Lung microvascular endothelial cell (primary cell): ENCODE measurements at places on chromosomes 7 and 10.

GRCh38 chr10:131935260-131935659 lies 34.5 kb downstream of the PPP2R2D start:
- no peak for DNase-seq

DNA sequence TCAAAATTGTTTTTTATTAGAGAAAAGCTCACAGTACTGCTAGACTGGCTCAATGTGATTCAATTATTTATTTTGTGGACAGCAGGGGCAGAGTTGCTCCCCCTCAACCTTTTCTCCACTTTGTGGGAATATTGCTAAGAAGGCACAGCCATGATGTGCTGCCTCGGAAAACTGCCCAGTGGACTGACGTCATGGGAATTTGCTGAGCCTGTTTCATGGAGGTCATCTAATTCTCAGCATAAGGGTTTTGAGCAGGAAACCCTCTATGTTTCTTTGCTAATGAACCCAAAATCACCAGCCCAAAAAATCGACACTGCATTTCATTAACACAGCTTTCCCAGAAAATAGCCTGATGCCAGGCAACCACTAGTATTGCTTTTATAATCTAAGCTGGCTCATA lies 228.8 kb upstream of the FAM3C start:
- peak; percentile 20 for DNase-seq

- no peak for DNase-seq
These were observed 200.6 kb downstream of the GLRX3 start for GRCh38 chr10:130336617-130337304.

- DNase-seq = no peak
These were observed 381.3 kb downstream of the NRG3 start for GRCh38 chr10:82256275-82256674.

- no peak for DNase-seq
These were observed 65.2 kb upstream of the EMX2 start for GRCh38 chr10:117477211-117477947.

DNA sequence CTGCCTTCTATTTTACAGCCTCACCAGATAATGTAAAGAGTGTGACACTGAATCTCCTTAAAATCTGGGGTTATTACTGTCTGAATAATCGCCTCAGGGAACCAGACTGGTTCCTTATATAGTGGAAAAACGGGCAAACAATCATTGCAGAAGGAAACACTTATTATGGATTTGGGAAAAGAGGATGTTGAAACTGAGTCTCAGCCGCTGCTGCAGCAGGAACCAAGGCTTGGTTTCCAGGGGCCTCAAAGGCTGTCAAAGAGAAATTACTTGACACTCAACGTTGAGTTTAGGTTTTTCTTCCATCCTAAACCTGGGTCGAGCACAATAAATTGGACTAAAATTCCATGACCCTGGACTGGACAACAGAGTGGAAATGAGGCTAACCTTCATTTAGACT lies 103.8 kb upstream of the AHR start:
- DNase-seq = no peak

- DNase-seq = peak; percentile 3
These were observed 377.1 kb downstream of the HPSE2 start for GRCh38 chr10:98858525-98858924.

DNA sequence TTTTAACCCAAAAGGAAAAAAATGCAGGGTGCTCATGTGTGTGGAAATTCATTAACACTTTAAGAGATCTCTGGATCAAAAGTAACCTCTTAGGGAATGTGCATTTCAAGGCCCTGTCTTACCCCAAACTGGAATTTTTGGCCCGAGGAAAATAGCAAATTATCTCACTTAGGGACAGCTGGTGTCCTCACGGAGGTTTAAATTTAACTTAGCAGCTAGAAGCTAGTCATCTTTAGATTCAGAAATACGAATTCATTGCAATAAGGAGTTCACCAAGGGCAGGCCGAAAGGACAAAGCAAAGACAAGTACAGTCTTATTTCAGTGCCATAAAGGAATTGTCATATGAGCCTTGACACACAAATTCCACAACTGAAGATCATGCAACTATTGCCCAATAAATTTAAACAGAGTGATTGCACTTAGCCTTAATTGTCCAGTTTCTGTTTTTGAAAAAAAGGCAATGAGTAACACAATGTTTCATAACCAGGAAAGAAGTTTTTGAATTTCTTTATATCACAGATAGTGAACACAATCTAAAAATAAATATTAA lies 22.4 kb upstream of the SEMA3C start:
- DNase-seq = no peak

GRCh38 chr10:46523962-46524471 lies 32.4 kb downstream of the GPRIN2 start:
- no peak for DNase-seq

- DNase-seq = no peak
These were observed 190.9 kb downstream of the DNAJB6 start for GRCh38 chr7:157527686-157528085.

GRCh38 chr7:65448816-65449504 lies 75.3 kb downstream of the ZNF92 start:
- DNase-seq = peak; percentile 87

- DNase-seq = no peak
These were observed 30.7 kb upstream of the GDF10 start for GRCh38 chr10:47269294-47269693.

DNA sequence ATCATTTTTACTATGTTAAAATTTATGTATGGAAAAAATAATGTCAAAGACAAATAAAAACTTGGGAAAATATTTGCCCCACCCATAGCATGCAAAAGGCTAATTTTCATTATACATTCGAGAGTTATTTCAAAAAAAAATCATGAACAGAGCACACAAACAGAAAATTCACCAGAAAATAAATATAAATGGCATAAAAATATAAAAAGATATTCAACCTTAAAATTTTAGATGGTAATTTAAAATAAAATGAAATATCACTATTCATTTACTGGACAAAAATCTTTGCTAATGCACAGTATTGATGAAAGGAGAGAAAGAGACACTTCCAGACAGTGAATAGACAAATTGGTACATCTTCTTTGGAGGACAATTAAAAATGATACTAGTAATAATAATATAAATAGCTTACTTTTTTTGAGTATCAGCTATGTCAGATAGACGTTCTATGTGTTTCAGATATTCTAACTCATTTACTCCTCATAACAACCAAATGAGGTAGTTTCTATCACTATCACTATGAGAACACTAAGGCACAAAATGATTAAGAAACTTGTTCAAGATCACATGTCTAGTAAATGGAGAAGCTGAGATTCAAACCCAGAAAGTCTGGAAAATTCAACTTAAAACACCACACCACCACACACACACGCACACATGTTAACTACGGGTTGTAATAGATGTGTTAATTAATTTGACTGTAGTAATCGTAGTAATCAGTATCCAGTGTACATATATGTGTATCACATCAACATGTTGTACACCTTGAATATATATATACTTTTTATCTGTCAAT lies 63.0 kb downstream of the CCDC71L start:
- DNase-seq = peak; percentile 17
